Stimulated activated CD4-positive, alpha-beta T cell treated with anti-CD3 and anti-CD28 coated beads, Interleukin-2, amount 100 ng/mL, for 4 hours (primary cell): ENCODE measurements at places on chromosomes 12 and 14.

DNA sequence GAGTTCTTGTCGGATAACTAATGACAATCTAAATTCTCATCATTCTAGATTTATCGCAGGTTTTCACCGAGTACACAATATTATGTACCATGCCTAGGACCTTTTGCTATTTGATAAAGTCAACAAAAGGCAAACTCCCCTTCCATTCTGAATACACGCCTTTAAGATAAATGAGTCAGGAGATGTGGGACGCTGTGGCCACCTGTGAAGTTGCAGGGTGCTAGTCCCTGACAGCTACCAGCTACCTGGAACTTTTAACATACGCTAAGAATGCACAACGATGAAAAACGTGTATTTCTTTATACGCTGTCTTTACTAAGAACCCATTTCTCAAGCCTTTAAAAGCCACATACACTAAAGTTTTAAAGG lies 678 bp downstream of the MDM1 start:
- no peak for DNase-seq

DNA sequence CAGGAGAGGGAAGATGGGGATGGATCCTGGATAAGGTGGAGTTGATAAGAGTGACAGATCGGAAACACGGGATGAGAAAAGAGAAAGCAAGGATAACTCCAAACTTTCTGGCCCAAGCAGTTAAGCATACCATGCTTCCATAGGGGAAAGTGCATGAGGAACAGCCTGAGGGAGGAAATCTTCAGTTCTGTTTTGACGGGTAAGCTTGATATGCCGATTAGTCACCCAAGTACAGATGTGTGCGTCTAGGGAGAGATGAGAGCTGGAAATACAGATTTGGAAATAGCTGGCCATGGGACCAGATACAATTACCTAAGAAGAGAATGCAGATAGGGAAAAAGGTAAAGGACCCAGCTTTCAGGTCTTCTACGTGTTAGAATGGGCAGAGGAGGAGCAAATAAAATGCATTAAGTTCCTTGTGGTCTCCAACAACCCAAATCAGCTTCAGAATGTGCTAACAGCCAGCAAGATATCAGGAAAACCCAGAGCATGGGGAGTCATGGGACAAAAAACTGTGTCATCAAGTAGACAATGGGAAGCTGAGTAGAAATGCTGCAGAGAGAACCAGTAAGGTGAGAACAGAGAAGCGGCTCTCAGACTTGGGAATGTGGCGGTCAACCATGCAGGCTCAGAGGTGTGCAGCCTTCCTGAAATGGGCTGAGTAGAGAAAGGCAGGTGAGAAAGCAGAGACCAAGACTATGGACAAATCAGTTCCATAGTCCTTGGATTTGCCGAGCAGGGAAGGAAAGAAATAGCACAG lies 56.3 kb downstream of the PPP1R36 start:
- no peak for DNase-seq

GRCh38 chr12:80707126-80707829 lies at the start of gene MYF6:
TSS of gene MYF6 (plus strand) at chr12:80707634. CDS start at chr12:80707720, 86 bp downstream.
- DNase-seq = no peak

- DNase-seq = no peak
These were observed 7.4 kb upstream of the SYCP3 start for GRCh38 chr12:101746661-101747060.

DNA sequence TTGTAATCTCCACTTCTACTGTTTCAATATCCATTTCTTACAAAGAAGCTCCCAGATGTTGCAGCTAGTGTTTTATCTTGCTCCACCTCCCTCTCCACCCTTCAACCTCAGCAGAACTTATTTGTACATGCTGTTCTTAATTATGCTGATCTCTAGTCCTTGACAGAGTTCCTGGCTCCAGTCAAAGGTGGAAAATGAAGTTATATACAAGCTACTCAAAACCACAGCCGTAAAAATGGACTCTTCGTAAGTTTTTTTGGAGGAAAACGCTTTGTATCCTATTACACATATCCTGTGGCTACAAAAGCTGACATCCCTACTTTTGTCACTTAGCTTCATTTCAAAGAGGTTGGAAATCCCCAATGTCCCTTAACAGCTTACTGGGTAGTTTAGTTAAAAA lies 1.3 kb downstream of the CLEC1A start:
- no peak for DNase-seq

- no peak for DNase-seq
These were observed 448.1 kb upstream of the DCN start for GRCh38 chr12:91630596-91631293.

DNA sequence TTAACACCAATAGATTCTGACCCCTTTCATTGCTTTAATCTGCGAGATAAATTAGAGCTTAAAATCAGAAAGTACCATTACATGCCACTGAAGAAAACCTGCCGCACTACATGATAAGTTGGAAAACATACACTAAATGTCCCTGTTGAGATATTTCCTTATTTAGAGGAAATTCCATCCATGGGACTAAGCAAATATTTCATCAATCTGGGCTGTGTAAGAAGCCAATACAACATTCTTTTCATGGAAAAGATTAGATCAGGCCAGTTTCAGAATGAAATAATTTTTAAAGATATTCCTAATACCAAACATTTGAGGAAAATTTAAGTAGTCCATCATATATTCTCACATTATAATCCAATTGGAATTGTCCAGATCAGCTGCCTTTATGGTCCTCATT lies 112.8 kb downstream of the LLPH start:
- DNase-seq = no peak

GRCh38 chr14:76375947-76376404 lies at the start of gene ESRRB:
TSS of gene ESRRB (plus strand) at chr14:76376137. CDS start at chr14:76376402, 265 bp downstream.
- DNase-seq = no peak

GRCh38 chr14:61866932-61867920 lies 105.0 kb downstream of the SNAPC1 start:
- no peak for DNase-seq

DNA sequence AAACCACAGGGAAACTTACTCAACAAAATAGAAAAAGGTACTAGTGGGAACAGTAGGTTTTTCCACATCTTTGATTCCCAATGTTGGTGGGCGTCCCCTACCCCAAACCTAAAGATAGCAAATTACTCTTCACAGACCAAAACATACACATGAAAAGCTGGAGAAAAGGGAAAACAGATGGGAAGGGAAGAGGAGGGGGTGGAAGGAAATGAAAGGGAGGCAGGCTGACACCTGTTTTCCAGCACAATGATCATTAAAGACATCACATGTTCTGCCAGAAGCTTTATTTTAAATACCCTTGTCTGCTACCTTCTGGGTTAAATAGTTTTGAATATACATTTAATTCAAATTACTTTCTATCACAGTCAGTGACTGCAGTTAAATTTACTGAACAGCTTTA lies 1617.9 kb upstream of the SEL1L start:
- DNase-seq = no peak

DNA sequence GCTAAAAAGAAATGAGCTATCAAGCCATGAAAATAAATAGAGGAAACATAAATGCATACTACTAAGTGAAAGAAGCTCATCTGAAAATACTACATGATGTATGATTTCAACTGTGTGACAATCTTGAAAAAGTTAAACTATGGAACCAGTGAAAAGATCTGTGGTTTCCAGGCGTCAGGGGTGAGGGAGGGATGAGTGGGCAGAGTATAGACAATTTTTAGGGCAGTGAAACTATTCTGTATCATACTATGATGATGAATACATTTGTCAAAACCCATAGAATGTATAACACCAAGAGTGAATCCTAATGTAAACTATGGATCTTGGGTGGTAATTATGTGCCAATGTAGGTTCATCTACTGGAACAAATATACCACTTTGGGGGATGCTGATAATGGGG lies 21.3 kb downstream of the SPX start:
- DNase-seq = no peak

GRCh38 chr14:80850197-80850814 lies 91.2 kb downstream of the CEP128 start:
- no peak for DNase-seq

DNA sequence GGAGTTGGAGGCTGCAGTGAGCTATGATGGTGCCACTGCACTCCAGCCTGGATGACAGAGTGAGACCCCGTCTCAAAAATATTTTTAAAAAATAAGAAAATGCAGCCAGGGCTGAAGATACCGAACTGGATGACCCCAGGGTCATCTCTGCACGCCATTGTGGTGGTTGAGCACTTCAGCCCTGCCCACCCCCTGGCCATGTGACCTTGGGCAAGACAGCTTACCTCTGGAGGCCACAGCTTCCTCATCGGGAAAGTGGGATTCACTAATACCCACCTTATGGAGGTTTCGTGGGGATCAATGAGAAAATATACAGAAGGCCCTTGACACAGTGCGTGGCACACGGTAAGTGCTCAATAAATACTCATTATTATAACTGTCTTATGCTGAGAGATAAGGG lies 25.5 kb downstream of the MVK start:
- no peak for DNase-seq

- DNase-seq = no peak
These were observed 620 bp downstream of the TMTC1 start for GRCh38 chr12:29782871-29783772.

GRCh38 chr12:98830657-98831056 lies 185.6 kb downstream of the APAF1 start:
- DNase-seq = no peak

GRCh38 chr14:95165517-95165916 lies 8.2 kb upstream of the DICER1 start:
- DNase-seq = no peak

- DNase-seq = no peak
These were observed 96.2 kb downstream of the BTG1 start for GRCh38 chr12:92049403-92049802.

DNA sequence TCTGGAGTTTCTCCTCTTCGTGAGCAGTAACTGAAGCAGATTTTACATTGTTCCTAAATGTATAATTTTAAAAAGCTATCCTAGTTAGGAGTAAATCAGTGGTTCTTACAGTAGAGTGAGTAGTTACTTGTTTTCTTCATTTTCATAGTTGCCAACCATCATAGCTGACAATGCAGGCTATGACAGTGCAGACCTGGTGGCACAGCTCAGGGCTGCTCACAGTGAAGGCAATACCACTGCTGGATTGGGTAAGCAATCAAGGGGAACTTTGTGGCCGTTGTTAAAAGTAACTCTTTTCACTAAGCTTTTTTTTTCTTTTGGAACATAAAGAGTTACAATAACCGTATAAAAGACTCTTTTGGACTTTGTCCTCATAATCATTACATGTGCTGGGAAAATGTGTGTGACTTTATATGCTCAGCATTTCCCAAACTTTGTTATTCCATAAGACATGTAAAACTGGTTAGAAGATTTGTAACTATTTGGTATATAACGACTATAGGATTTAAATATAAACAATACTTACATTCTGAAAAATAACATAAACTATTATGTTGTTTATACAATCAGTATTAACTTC lies 12.4 kb downstream of the LRRC10 start:
- no peak for DNase-seq

- no peak for DNase-seq
These were observed 122.3 kb upstream of the CNOT2 start for GRCh38 chr12:70120970-70121369.

DNA sequence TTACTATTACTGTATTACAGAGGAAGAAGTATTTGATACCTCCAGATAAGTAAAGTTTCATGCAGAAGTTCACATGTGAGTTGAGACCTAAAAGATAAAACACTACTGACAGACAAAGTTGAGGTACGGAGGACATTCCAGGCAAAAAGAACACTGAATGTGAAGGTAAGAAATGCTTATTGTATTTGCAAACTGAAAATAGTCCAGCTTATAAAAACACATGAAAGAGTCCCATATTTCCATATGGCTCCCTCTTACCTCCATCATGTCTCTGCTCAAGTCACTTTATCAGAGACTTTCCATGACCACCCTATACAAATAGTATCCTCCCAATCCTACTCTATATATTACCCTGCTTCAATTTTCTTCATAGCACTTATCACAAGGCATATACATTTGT lies 35.8 kb downstream of the SENP1 start:
- DNase-seq = no peak

GRCh38 chr12:20351406-20351805 lies 16.9 kb upstream of the PDE3A start:
- DNase-seq = no peak

GRCh38 chr12:87092421-87092820 lies 836.2 kb upstream of the MGAT4C start:
- DNase-seq = no peak

GRCh38 chr14:22791301-22791700 lies 23.9 kb downstream of the SLC7A7 start:
- no peak for DNase-seq

- DNase-seq = no peak
These were observed 110.1 kb upstream of the BCL2L14 start for GRCh38 chr12:11960646-11961045.

- DNase-seq = no peak
These were observed 100.5 kb downstream of the VEZT start for GRCh38 chr12:95318071-95318545.

- DNase-seq = no peak
These were observed 223.7 kb upstream of the RTL1 start for GRCh38 chr14:101127224-101127623.

DNA sequence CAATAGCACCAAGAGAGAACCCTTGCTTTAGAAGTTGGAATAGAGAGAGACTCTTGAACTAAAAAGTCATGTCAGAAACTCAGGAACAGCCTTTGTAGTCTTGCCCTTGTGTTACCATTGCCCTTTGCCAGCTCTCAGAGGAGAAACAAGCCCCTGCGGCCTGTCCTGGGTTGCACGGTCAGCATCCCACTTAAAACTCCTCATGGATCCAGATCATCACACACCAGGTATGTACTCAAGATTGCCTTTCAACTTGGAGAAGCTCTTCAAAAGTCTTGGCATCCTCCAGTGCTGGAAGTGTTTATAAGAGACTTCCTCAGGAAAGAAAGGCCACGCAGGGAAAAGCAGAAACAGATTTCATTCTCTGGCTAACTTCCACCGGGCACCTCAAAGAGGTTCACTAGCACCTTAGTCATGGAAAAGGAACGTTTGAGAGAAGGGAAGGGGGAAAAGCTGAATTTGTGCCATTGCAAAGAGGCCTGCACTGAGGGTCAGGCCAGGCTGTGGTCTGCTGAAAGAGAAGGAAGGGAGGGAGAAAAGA lies 594.2 kb downstream of the MED13L start:
- DNase-seq = no peak

GRCh38 chr12:86597431-86597830 lies 341.2 kb upstream of the MGAT4C start:
- DNase-seq = no peak
